M059J (cell line): ENCODE measurements at places on chromosomes 2 and 18.

DNA sequence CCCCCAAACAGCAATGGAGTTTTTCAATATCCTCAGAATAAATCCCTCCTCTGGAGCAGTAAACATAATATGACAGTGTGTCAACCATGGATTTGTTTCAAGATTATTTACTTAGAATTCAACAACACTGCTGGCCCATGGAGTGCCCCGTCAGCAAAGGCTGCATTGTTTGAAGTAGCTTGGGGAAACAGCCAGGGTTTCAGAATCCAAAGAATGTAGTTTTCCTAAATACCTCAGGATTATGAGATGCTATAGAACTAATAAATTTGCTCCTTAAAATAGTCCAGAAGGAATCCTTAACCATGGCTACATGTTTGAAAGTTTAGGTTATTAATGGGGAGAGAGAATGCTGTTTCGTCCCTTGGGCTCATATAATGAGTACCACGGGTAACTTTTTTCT is 13.1 kb upstream of the CETN1 start:
- DNase-seq, result no peak

- DNase-seq, result peak; percentile 48
Measured at GRCh38 chr2:196322973-196323810, 151.8 kb upstream of the STK17B start.

DNA sequence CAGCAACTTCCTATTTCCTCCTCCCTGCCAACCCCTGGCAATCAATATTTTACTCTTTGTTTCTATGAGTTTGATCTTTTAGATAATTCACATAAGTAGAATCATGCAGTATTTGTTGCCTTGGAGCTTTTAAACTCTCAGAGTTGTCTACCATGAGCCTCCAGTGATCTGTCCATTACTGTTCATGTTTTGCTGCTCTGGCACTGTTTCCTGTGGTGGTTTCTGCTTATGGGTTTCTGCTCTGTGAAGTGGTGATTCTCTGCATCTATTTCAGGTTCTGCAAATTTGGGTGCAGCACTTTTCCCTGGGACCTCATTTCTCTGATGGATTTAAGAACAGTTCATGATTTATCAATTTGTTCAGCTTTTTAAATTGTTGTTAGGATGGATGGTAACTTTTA is 908.1 kb upstream of the FANCL start:
- DNase-seq, result no peak

- DNase-seq, result peak; percentile 57
Measured at GRCh38 chr18:41128545-41128944, 826.5 kb upstream of the PIK3C3 start.

DNA sequence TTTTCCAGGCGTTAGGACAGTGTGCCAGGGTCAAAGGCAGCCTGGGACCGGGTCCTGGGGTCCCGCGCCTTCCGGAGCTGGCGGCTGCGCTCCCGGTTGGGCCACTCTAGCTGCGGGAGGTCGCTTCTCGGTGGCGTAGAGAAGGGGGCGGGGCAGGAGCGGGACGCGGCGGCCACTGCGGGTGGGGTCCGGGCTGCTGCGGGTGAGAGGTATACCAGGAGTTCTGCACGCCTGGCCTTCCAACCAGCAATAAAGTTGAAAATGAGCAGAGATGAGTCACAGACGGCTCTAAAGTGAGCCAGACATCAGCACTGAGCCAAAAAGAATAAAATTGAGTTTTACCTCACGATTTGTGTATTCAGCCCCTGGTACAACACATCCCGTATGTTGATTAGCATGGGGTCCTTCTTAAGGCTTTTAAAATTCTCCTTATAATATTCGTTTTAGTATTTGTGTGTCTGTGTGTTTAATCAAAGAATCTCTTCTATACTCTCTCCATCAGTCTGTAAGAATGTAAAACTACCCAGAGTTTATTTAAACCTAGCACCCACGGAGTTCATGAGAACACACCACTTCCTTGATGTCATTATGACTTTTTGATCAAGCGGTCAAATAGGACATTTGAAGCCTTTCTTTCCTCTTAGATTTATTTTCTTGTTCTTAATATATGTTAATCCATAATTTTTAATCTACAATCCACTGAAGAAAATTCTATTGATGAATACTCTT is at the start of gene C1GALT1C1L:
Gene C1GALT1C1L (minus strand): TSS at position 108 of the 729 bp plus-strand sequence. CDS start 107 bp downstream, at position 1.
- peak; percentile 75 for DNase-seq

GRCh38 chr2:171136024-171136423 is 24.7 kb downstream of the TLK1 start:
- no peak for DNase-seq

GRCh38 chr2:201150454-201151020 is 32.4 kb upstream of the CASP10 start:
- peak; percentile 26 for DNase-seq

DNA sequence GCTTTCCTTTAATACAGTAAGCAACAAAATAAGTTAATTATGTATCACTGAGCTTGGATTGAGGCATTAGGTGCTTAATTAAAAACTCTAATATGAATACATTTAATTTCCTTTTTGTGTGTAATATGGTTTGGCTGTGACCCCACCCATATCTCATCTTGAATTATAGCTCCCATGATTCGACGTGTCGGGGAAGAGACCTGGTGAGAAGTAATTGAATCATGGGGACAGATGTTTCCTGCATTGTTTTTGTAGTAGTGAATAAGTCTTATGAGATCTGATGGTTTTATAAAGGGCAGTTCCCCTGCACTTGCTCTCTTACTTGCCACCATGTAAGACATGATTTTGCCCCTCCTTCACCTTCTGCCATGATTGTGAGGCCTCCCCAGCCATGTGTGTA is 325.4 kb upstream of the CDH7 start:
- no peak for DNase-seq

- no peak for DNase-seq
Measured at GRCh38 chr2:198452327-198452726, 647.9 kb downstream of the PLCL1 start.

DNA sequence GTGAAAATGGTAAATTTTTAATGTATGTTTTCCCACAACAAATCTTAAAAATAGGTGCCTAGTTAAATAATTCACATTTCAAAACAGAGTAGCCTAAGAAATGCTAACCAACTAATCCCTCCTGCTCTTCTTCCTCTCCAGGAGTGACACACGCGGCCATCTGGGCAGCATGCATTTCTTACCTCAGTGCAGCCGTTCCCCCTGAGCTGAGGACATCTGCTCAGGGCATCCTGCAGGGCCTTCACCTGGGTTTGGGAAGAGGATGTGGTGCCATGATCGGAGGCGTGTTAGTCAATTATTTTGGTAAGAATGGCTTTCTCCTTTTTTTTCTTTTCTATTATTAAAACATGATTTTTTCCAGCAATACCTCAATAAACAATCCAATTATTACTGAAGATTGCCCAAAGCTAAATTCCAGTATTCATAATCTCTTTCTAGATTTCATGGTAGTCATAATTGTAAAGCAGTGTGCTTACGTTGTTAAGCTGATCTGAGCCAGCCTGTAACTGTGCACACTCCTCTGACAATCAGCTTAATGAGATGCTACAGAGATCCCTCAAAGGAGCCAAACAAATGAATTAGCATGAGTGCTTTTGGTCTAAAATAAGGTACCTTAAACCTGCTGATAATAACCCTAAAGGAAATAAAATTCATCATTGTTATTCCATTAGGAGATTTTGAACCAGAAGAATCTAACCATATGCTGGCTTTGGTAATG is 45.8 kb downstream of the NEMP2 start:
- DNase-seq, result no peak

GRCh38 chr2:233852056-233852455 is 2.3 kb downstream of the HJURP start:
- no peak for DNase-seq

- no peak for DNase-seq
Measured at GRCh38 chr2:23354554-23354953, 30.4 kb upstream of the KLHL29 start.

- no peak for DNase-seq
Measured at GRCh38 chr2:3871002-3871401, 167.6 kb downstream of the DCDC2C start.

DNA sequence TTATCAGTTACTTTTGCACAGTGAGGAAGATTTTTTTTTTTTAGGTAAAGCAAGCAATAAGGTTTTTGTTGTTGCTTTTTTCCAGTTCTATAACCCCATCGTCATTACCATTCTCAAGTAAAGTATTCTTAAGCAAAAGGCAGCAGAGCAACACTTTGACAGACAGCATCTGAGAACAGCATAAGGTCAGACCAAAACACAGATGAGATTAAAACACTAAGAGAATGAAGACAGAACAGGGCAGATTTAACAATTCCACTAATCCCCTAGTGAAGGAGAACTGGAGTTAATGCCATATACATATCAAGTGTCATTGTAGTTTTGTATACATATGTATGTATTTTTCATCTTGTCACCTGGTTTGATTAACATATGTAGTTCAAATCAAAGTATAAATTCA is 290.2 kb downstream of the METTL4 start:
- no peak for DNase-seq

DNA sequence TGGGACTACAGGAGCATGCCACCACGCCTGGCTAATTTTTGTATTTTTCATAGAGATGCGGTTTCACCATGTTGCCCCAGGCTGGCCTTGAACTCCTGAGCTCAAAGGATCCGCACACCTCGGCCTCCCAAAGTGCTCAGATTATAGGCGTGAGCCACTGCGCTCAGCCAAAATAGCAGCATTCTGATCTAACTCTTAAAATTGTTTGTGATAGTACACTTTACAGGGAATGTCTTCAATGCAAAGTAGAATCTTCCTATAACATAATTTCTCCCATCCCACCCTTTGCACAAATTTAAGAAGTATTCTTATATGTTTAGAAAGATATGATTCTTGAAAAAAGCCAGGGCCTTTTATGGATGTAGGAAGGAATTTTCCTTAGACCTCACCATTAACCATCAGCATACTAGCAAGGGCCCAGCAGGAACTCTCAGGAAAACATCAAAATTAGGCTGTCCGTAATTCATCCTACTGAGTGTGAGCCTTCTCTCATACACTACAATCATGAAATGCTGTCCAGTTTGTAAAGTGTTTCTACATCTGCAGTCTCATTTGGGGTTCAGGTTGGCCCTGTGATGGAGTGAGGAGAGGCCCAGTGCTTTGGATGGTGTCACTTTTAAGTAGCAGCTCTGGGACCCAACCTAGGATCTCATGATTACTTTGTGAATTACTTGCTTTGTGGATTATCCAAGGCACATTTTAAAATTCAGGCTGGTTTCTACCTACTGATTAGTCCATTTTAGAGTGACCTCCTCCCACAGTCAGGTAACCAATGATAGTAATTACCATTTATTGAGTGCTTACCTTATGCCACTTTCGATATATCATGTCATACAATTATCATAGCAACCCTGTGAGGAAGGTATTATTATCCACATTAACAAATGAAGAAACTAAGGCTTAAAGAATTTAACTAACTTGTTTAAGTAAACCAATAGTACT is 37.5 kb upstream of the DLX1 start:
- DNase-seq, result no peak

DNA sequence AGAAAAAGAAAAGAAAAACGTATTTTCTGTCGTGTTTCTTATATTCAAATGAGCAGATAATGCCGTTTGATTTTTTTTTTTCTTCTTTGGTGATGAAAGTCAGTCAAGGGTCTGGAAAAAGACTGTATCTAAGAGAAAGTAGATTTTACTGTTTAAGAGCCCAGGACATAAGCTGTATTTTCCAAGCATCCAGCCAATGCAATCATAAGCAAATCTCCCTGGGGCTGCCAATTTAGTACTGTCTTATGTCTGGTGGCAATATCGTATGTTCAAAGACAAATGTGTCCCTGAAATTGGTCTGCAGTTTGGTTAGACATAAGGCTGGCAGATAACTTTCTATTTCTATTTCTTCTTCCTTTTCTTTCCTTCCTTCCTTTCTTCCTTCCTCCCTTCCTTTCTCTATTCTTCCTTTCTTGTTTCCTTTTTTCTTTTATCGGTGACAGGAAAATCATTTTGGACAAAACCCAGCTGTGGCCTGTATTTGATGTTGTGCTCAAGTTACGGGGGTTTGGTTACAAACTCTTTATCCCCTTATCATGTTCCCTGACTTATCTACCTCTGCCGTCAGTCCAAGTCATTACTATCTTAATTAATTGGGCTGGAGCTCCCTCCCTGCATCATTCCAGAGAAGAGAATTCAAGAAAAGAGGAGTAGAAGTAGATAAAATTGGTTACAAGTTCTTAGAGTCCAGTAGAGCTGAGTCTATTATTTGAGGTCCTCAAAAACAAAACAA is 683.4 kb upstream of the FSHR start:
- no peak for DNase-seq

- DNase-seq, result peak; percentile 77
Measured at GRCh38 chr18:45974088-45974536, 7.0 kb upstream of the EPG5 start.

- DNase-seq, result no peak
Measured at GRCh38 chr2:198917926-198918720, 539.6 kb downstream of the SATB2 start.

GRCh38 chr18:69158944-69159343 is 241.7 kb upstream of the DOK6 start:
- DNase-seq, result no peak

DNA sequence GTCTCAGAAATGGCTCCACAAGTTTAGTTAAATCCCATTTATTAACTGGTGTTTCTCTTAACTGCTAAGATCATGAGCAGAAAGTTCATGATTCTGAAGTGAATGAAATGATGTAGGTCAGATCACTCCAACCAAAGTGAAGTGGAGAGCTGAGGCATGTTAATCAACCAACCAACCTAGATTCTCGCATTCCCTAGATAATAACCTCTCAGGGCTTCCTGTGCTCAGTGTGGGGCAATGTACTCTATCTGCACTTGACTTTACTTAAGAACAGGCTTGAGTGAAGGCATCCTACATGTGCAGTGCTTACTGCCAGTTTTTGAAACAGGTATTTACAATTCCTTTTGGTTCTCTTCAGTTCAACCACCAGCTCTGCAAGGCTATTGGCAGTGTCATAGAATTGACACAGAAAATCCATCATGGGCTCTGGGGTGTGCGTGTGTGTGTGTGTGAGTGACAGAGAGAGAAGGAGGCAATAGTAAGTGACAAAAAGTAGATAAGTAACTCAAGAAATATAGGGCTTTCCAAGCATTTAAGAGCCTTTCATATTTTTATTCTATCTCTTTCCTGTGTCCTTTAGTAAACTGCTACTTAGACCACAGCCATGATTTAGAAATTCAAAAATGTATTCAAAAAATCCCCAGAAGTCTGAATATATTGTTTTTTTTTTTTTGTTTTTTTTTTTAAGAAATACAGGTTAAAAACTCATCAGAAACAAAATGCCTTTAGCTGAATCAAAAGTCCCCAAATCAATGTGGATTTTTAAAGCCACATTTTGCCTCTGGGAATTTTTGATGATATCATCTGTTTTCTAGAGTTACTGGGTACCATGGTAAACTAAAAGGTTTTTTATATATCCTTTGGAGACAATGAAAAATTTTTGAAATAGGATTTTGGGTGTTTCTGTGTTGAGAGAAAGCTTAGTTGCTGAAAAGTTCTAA is 28.6 kb downstream of the DOCK10 start:
- DNase-seq, result peak; percentile 54

GRCh38 chr2:238668426-238668825 is 179.5 kb upstream of the TWIST2 start:
- DNase-seq, result no peak

- DNase-seq, result peak; percentile 22
Measured at GRCh38 chr2:180077295-180077906, 70.3 kb upstream of the CWC22 start.

DNA sequence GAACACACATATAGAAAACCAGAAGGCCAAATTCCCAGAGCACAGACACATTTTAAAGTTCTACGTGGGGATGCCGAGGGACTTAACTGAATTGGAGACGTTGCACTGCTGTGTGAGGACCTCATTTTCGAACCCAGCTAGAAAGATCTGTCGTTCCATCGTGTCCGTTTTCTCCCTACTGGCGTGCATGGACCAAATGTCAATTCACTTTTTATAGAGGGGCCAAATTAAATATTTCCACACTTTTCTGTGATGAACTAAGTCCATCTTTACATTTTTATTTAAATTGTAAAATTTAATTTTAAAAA is 692 bp upstream of the TSHZ1 start:
- DNase-seq, result no peak
